ENCODE measurements at places on chromosomes 4 and X.
A peak's percentile ranks its signal among the peaks of the same experiment; 100 is the strongest.

- DNase-seq, result no peak
Observed at GRCh38 chr4:43339435-43339834, 446.9 kb downstream of the GRXCR1 start.

GRCh38 chrX:120311727-120312063 is 434 bp upstream of the TMEM255A start:
- peak; percentile 3 for DNase-seq

- no peak for DNase-seq
Observed at GRCh38 chr4:140255927-140256326, 101.9 kb upstream of the MAML3 start.

DNA sequence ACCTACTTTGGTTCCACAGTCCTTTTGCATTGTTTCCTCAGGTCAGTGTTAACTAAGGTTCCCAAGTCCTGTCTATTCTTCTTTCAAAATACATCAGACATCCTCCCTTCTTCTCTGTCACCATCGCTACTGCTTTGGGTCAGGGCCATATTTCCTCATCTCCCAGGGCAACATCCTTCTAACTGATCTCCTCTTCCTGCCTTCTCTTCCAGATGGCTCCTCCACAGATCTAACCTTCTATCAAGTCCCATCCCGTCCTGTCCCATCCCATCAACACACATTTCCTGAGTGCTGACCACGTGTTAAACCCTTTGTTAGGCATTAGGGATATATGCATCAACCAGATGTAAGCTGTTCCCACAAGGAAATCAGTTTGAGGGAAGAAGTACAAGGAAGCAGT is 25.9 kb downstream of the PLAC1 start:
- no peak for DNase-seq

GRCh38 chr4:151408380-151408629 is 671 bp upstream of the FHIP1A start:
- DNase-seq, result no peak

- no peak for DNase-seq
Observed at GRCh38 chr4:15148199-15148598, 145.9 kb downstream of the CPEB2 start.

DNA sequence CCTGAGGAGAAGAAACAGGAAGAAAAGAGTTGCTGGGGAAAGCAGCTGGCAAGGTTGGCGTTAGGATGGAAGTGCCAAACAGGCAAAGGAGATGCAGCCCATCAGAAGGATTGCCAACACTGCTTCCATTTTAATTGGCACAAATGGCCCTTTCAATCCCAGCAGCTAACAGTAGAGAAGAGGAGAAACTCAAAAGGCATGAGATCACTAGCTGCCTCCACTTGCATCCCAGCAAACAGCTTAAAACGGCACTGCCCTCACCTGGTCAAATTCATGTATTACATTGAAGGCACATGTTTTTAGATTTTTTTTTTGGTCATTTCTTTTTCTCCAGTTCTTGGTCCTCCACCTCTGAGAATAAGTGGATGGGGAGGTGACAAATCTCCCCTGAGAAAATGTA is 14.9 kb upstream of the LOC101059915 start:
- peak; percentile 44 for DNase-seq

GRCh38 chrX:47201345-47201944 is 7.8 kb downstream of the UBA1 start:
- DNase-seq, result no peak

DNA sequence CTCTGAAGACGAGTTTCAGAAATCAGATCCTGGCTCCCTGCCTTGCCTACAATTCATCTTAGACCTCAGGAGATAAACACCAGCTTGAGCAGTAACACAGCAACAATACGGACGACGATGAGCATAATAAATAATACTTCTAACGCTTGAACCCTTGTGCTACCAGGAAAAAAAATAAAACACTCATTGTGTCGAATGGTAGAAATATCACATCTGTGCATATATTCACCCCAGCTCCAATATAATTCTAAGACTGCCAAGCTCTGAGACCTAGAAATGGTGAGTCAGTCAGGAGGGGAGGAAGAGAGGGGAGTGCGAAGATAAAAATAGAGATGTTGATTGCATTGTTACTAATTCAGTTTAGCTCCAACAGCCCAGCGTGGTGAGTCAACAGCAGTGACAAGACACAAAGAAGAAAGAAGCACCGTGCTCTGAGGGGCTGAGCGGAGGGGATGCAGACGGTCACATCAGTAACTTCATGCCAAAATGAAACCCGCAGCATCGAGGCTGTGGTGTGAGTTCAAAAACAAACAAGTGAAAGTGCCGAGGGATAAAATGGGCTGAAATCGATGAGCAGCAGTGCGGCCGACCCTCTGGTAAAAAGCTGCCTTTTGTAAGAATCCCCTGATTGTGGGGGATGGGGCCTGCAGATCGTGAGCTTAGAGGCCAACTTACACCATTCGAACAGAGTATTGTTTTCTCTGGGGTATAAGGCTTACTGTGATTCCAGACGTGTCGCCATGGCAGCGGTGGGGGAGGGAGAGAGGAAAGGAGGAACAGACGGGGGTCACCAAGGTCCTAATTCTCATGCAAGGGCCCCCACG is 150.4 kb downstream of the MGST2 start:
- DNase-seq, result no peak

- no peak for DNase-seq
Observed at GRCh38 chr4:147560625-147561024, 56.6 kb upstream of the TMEM184C start.

DNA sequence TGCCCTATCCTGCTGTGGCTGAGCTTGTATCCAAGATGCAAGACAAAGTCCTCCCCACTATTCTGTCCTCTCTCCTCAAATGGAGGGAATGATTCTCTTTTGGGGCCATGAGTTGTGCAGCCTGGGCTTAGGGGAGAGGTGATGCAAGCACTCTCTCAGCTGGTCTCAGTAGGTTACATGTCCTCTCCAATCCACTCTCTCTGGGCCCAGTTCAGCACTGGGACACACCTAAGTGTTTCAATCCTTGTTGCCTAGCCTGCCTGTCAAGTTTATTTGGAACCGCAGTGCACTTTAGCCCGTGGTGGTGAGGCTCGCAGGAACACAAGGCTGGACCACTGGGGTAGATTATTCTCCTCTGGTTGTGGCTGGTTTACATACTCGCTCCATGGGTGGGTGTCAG is 23.8 kb upstream of the TMPRSS11D start:
- DNase-seq, result no peak

Measured in Caki2 (cell line).